DMS79 treated with DMSO at 0.1 percent for 48 hours (cell line): ENCODE measurements at places on chromosomes 6 and 20.

GRCh38 chr6:65938000-65938399 lies 231.0 kb upstream of the EYS start:
- DNase-seq, result no peak

GRCh38 chr20:57135875-57136274 lies 130.6 kb downstream of the BMP7 start:
- DNase-seq, result no peak

- no peak for DNase-seq
These were observed 45.1 kb upstream of the EEF1A1 start for GRCh38 chr6:73565767-73566485.

DNA sequence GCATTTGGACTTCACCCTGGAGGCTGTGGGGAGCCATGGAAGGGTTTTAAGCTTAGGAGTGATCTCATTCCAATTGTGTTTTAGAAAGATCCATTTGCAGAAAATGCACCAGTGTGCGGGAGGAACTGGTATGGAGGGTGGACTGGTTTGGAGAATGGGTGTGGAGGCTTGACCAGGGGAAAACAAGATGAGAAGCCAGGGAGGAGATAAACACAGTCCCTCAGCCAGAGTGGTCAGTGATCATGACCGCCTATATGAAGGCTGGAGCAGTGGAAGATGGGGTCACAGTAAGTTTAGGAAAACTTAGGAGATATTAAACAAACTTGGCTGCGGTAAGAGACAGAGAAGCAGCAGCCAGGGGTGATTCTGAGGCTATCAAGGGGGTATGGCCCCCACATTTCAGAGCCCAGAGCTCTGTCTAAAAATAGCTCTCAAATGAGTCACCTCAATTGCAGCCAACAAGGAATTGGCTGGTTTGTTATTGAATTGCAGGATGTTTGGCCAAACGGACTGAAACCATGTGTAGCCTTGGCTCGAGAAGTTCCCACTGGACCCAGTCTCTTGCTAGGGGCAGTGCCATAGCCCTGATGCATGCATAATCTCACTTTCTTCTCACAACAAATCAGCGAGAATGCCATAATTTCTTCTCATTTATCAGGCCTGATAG lies 159.9 kb upstream of the TOP1 start:
- DNase-seq, result no peak

GRCh38 chr20:57112448-57112847 lies 154.0 kb downstream of the BMP7 start:
- DNase-seq, result no peak

DNA sequence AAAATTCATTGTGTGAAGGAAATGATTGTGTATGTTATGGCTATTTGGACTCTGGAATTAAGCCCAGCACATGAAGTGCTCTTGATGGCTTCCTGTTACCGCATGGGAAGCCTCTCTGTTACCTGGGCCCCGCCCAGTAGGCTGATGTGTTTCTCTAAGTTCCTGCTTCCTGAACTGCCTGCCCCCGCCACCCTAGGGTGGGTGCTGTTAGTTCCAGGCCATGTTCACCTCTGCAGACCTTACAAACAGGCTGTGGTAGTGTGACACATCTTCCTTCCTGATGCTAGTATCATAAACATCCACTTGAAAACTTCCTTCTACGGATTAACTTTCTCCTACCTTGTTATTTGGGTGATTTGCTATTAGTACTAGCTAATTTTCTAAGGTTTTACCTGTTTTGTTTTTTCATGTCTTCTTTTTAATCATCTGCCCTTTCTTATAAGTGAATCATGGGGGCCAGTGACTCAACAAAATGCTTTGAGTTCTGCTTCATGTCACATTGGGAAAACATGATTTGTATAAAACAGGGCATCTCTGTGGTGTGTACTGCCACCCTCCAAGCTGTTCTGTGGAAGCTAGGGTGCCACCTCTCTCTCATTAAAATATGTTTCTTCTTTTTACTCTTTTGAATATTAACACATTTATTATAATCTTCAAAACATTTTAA lies 40.6 kb downstream of the SH3BGRL2 start:
- peak; percentile 91 for DNase-seq

GRCh38 chr6:167570460-167571400 lies 245.8 kb downstream of the TTLL2 start:
- DNase-seq, result no peak

- no peak for DNase-seq
These were observed 172.1 kb upstream of the GGTLC1 start for GRCh38 chr20:24160563-24161281.

DNA sequence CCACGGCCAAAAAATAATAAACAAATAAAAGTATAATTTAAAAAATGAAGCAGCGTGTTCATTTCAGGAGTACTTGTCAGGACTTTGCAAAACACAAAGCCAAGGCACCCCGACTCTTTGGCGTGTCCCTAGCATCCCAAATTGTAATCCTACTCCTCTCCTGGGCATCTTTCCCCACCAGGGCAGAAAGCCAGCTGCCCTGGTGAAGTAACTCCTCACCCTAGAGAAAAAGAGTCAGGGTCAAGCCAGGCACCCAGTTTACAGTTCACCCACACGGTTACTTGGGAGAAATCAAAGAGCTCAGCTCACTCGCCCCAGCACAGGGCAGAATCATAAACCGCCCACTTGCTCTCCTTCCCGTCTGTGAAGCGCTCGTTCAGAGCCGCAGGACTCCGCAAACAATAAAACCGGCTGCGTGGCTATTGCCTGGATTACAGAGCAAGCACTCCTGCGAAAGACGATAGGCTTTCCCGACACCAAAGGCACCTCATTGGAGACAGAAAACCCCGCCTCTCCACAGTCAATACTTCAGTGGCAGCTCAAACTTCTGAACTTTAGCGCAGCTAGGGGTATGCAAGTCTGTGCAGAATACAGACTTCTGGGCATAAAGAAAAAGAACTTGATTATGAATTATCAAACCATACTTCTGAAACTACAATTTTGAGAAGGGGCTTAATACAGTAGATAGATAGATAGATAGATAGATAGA lies 73.0 kb upstream of the NHSL1 start:
- DNase-seq, result peak; percentile 78

- DNase-seq, result no peak
These were observed 15.6 kb downstream of the JAG1 start for GRCh38 chr20:10658051-10658823.
